Sciatic nerve (tissue), 2 donors: ENCODE measurements at places on chromosomes 12 and 14. TPM values are rescaled to one million over a fixed set of nuclear protein-coding genes. Genes with fewer than 3 reads are reported as not detected.
A peak's percentile ranks its signal among the peaks of the same experiment; 100 is the strongest.

GRCh38 chr14:95340201-95340697 lies 20.5 kb upstream of the CLMN start:
- DNase-seq = no peak

DNA sequence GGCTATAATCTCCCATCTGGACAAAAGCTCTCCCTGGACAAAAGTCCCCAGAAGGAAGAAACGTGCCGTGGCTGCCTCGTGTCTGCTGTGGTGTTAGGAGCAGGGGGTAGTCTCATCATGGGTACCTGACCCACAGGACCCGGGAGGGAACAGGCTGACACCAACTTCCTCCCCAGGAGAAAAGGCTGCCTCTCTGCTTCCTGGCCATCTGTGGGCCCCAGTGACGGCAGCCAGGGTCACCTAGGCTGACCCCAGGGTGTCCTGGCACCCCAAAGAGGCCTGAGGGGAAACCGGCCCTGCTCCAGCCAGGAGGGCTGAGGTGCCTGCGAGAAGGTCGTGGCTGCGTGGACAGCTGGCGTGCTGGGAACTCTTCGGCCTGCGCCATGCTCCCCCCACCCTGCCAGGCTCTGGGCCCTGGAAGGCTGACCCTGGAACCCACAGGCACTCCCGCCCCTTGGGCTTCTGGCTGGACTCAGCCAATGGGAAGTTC lies 133.9 kb downstream of the RFLNA start:
- no peak for DNase-seq

DNA sequence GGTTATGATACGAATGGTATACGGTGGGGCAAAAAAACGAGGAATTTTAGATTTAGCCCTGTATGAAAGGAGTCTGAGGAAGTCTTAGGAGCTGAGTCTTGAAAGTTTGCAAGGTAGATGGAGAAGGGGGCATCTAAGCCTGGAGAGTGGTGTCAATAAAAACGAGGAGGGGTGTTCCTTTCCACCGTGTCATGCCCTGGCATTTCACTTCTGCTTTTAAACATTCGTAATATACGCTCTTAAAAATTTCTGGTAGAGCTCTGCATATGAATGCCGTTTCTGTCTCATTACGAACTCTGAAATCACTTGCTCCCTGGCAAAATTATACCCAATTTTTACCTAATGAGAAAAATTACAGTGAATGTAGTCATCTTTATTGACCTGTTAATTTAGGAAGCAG lies 170.2 kb downstream of the ERC1 start:
- DNase-seq = no peak

- DNase-seq = no peak
Measured at GRCh38 chr14:61749867-61750266, 12.4 kb upstream of the SNAPC1 start.

DNA sequence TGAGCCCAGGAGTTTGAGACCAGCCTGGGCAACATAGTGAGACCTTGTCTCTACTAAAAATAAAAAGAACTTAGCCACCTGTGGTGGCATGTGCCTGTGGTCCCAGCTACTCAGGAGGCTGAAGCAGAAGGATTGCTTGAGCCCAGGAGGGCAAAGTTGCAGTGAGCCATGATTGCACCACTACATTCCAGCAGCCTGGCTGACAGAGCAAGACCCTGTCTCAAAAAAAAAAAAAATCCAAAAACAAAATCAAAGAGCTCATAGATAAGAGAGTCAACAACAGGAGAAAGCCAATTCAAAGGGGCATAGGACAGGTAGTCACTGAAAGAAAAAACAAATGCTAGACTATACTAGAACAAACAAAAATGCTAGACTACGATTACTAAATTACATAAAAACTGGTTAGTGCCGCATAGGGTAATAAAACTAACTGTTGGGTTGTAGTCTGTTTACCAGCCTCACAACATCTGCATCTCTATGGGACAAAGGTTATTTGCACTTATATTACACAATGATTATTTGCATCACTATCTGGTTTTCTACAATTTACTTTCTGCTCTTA lies 16.6 kb upstream of the EEA1 start:
- no peak for DNase-seq

GRCh38 chr12:25034676-25035075 lies 85.8 kb upstream of the BCAT1 start:
- DNase-seq = no peak

DNA sequence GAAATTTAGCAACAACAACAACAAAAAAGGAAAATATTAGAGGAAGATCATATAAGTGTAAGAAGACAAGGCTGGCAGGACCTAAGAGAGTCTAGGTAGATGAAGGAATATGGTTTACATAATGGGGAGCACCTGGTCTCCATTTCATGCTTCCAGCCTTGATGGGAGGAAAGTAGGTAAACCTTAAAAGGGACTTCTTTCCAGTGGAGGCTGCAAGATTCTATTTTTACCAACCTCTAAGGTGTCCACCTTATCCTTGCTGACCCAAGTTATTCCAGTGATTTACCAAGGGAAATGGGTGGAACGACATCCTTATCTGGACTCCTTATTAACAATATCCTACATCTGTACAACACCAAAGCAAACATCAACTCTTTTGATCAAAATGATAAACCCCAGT lies 30.0 kb downstream of the DAD1 start:
- DNase-seq = no peak

GRCh38 chr14:64701660-64702059 lies 2.6 kb upstream of the PLEKHG3 start:
- DNase-seq = no peak

- DNase-seq = no peak
Measured at GRCh38 chr12:71335151-71335962, 104.2 kb upstream of the LGR5 start.

GRCh38 chr12:77324416-77324762 lies 259.0 kb upstream of the E2F7 start:
- DNase-seq = no peak

GRCh38 chr12:61991661-61992060 lies 268.5 kb upstream of the USP15 start:
- no peak for DNase-seq

- DNase-seq = no peak
Measured at GRCh38 chr12:93109551-93110203, 180.6 kb upstream of the EEA1 start.

DNA sequence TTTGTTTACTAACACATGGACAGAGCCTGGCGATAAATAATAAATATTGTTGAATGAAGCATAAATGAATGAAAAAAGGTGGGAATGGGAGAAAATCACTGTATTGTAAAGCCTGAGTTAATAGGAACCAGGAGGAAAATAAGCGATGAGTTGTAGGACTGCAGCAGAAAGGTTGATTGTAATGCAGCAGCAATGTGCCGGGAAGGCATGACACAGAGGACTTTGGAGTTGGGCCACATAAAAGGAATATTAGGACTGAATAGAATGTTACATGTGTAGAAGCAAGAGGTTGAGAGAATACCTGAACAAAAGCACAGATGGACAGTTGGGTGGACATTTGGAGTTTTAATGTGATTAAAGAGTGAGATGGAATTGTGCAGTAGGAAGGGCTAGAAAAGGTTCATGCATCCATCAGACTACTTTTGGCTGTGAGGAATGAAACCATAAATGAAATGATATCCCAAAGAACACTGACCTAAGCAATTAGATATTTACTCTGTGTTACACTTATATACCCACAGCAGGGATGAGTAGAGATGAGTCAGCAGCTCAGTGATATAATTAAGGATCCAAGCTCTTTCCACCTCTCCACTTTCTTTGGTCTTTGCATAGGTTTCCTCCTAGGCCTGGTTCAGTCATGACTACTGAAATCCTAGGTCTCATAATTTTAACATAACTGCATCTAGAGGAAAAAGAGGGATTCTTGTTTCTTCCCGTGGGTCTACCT lies 55.4 kb downstream of the CCER1 start:
- no peak for DNase-seq

DNA sequence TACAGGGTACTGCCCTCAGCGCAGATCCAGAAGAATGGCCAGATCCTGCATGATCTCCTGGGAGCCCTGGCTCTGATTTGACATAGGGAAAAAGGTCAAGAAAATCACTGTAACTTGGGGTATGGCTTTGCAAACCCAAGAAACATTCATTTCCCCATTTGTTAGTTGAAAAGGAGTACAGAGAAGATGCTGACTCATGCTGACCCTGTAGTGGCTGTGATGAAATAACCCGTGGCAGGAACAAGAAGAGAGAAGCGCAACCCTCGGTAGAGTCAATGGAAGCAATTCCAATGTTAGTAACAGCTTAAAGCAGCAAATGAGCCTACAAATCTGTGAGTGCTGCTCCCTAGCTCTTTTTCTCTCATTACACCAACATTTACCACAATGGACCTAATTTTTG lies 281.6 kb upstream of the NPAS3 start:
- no peak for DNase-seq

DNA sequence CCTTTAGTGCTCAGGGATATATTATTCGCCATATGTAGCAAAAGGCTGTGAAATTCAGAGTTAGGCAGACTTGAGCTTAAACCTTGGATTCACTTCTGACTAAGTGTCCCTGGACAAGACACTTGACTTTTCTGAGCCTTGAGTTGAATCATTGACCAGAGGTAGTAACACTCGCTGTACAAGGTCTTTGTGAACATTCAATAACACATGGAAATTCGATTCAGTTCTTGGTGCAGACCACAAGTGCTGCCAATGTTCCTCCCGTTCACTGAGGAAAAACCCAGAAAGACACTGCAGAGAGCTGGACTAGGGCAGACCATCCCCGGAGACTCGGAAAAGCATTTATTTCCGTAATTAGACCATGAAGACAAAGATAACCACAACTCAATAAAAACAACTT lies 901.4 kb downstream of the AACS start:
- DNase-seq = no peak

DNA sequence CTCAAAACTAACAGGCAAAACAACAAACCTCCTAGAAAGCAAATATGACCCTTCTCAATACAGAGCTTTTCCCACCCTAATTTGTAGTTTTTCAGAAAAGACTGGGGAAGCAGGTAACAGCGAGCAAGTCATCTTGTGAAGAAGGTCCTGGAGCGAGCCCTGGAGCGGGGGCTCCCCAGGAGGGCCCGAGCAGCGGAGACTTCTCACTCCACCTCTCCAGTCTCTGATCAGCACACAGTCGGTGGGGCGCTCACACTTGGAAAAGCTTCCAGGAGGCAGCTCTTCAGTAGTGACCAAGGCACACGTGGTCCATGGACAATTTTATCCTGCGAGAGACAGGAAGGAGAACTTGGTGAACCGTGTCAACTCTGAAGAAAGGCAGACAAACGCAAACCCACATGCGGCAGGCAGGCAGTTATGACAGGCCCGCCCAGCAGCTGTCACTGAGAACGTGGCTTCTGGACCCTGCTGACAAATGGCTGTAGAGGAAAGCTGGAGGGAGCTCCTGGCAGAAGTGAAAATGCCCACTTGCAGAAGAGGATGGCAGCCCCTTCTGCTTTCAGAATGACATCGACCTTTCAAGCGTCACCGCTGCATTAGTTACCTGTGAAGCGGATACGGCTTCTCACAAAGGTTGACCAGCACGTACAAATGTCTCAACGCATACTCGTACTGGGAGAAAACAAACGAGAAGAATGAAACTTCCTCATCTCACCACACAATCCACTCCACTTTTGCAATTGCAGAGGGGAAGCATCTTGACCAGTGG lies 44.2 kb downstream of the LGMN start:
- peak; percentile 55 for DNase-seq

- DNase-seq = no peak
Measured at GRCh38 chr12:57722716-57723629, 15.6 kb downstream of the AGAP2 start.

GRCh38 chr14:106419376-106419965 lies 893.1 kb downstream of the TMEM121 start:
- DNase-seq = no peak

GRCh38 chr12:26122681-26123481 lies 2.0 kb downstream of the BHLHE41 start:
- DNase-seq = peak; percentile 90

DNA sequence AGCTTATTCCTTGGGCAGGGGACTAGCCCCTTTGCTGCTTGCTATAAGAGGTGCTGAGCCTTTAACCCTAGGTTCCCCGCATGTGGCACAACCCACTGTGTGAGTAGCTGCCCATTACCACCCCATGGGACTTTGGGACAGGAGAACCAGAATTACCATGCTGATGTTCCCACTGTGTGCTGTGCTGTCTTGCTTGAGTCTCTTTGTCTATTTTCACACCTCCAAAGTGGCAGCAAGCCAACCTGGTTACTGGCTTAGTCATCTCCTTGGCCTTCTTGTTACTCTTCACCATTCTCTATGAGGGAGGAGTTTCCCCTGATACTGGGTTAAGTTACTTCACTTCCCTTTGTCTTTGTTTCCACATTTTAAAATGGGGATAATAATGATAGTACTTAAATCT lies 73.4 kb upstream of the ETV6 start:
- DNase-seq = no peak

- no peak for DNase-seq
Measured at GRCh38 chr12:53703756-53704155, 23.5 kb downstream of the CALCOCO1 start.

DNA sequence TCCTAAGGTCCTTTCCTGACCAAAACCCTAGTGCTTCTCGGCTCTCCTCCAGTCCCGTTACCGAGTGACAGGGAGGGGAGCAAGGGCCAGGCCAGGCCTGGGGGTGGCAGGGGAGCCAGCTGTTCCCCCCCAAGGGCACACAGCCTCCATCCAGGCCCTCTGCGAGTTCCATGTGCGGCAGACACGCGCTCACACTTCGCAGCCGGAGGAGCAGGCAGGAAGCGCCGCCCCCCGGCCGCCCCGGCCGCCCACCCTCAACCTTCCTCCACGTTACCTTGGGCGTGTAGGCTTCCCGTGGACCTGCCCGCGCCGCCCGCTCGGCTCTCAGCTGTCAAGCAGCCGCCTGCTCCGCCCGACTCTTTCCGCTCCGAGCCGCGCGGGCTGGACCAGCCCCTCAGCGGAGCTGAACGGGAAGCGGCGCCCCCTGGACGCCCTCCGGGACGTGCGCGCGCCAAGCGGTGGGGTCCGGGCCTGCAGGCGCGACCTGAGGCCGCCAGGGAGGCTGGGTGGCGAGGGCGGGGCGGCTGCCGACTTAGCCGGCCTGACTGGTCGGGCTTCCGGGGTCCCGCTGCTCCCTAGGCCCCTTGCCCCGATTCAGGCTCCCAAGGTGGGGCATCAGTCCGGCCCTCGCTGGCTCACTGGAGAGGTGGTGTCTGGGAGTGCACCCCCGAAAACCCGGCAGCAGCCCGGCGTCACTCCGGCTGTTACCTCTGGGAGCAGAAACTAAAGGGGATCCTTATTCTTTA lies at the start of gene CRACR2A:
CRACR2A (minus strand) TSS at position 369 of the 746 bp plus-strand sequence. CDS start 56,110 bp downstream, outside the sequence.
- peak; percentile 74 for DNase-seq

- no peak for DNase-seq
Measured at GRCh38 chr12:62847709-62848108, 87.2 kb downstream of the PPM1H start.

Gene FAM186B
- total RNA-seq = 0.36 TPM

Gene CEBPE
- 0.31 TPM for total RNA-seq

Gene SDS
- total RNA-seq = 0.31 TPM

Gene LMO3
- total RNA-seq = 26.2 TPM

Gene GPRC5D
- not detected for total RNA-seq

Gene SYCP3
- total RNA-seq = not detected

Gene PLEKHH1
- total RNA-seq = 6.1 TPM

Gene NXPH4
- 0.27 TPM for total RNA-seq

Gene GPRC5A
- total RNA-seq = 9.3 TPM

Gene AHNAK2
- total RNA-seq = 77.7 TPM

Gene SLC10A1
- total RNA-seq = not detected
